ENCODE measurements at places on chromosomes 6 and 20.

DNA sequence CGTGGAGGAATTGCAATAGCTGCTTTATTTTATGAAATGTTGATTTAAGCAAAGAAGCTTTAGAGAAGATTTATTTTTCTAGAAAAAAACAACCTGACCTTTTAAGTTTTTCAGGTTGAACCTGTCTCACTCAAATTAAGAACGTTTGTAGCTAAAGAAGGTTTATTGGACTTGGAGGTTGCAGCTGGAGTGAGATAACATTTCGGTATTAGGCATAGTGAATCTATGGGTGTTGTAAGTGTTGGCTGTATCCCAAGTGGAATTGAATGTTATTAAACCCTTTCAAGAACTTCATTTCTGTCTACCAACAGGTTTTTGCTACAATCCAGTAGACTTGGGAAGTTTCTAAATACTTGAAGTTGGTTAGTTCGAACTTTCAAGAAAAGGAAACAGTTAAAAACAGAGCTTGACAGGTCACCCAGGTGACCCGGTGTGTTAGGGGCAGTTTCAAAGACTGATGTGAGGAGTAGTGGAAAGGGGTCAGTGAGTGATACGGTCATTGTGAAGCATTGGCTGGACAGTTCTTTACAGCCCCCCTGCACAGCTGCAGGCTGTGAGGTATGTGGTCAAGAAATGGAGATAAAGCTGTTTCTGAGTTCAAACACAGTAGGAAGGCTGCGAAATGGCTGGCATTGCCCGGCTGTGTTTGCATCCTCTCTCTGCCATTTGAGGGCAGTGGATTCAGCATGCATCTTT, 2.4 kb upstream of the TBCC start:
- no peak for DNase-seq

GRCh38 chr6:147279427-147279826, 75.2 kb downstream of the STXBP5 start:
- no peak for DNase-seq

DNA sequence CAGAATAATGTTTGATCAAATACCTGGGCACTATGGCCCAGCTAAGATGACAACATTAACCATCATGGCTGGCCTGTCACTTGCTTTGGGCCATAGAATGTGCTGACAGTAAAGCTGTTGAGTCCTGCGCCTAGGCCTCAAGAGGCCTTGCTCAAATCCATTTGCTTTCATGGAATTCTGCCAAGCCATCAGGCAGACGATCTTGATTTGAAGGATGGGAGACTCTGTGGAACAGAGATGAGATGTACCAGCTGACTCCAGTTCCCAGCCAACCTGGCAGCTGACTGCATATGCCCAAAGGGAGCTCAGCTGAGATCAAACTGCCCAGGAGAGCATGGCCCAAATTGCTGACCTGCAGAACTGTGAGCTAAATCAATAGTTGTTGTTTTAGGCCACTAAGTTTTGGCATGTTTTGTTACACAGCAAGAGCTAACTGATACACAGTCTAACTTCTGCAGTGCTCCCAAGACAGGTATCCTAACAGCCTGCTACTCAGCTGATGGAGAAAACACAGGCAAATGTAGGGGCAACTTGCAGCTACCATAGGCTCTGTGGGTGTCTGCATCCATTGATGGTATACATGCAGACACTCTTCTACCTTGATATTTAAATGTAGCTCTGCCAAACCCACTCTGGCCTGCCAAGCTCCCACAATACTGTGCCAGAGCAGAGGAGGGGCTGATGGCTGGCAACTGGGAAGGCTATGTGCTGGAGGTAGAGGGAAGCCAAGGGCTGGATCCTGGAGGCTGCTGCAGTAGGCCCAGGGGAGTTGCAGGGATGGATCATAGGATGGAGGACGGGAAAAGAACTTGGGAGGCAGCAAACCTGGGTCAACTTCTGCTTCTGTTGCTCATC, 55.2 kb upstream of the RNF24 start:
- no peak for DNase-seq

DNA sequence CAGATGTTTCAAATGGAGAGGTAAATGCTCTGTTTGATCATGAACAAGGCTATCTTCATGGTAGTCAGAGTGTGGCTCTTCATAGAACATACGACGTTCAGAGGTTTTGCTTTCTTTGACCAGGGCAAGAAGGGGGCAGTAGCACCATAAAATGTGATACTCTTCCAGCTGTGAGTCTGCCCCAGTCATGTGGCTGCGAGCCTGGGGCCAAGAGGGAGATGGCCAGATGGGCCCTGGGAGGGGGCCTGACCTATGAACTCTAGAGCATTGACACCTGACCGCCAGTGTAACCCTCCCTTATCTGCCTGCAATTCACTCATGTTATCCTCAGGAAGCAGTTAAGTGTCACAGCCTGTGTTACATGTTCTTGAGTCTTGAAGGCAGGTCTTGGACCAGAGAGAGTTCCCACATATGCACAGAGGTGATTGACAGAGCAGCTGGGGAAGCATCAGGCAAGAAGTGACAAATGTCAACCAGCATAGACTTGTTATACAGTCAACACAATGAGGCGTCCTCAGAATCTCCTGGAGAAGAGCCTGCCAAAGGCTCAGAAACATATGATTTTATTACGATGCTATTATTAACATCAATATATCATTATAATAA, 55.0 kb downstream of the SCML4 start:
- no peak for DNase-seq

GRCh38 chr20:10745790-10746189, 72.0 kb upstream of the JAG1 start:
- DNase-seq, result no peak

DNA sequence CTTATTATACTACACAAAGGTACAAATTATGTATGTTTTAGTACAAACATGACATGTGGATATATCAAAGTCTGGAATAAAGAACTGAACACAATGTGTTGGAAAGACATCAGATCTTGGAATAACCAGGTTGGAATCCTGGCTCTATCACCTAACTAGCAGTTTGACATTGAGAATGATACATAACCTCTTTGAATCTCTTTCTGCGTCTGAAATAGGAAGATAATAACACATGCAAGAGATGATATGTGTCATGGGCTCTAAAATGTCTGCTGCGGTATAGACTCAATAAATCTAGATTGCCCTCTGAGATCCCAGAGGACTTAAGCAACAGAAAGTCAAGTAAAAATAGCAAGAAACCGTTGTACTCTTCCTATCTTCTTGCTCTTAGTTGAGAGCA, 66.8 kb upstream of the CCN2 start:
- no peak for DNase-seq

DNA sequence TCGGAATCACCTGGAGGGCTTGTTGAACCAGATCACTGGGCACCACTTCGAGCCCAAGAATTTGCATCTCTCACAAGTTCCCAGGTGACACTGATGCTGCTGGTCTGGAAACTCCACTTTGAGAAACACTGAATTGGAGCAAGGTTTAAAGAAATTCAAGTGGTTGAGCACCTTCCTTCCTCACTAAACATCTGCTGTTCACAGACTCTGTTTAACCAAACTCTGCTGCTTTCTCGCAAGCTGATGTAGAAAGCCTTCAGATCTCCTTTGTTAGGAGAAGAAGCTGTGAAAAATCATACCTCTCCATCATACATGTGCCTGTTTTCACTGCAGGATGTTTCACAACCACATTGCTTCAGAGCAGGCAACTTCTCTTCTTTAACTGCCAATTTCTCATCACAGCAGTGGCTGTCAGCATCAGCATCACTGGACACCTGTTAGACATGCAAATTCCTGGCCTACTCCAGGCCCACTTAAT, 87.5 kb upstream of the TOP1 start:
- no peak for DNase-seq

DNA sequence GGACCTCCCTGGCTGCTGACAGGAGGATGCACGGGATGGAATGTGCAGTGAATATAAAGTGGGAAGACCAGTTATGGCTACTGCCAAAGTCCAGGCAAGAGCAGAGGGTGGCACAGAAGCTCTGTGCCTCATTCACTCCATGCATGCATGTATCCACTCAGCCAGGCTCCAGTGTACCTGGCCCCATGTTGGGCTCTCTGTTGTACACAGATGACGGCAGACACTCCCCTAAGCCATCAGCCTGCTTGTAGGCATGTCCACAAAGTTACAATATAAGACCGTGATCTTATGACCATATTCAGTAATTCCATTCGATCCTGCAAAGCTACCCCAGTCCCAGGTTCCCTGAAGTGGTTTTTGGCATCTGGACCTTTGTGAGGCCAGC, 116.8 kb downstream of the PREX1 start:
- no peak for DNase-seq

All from GM12891 (cell line).